ENCODE measurements at places on chromosomes 13 and 19.

DNA sequence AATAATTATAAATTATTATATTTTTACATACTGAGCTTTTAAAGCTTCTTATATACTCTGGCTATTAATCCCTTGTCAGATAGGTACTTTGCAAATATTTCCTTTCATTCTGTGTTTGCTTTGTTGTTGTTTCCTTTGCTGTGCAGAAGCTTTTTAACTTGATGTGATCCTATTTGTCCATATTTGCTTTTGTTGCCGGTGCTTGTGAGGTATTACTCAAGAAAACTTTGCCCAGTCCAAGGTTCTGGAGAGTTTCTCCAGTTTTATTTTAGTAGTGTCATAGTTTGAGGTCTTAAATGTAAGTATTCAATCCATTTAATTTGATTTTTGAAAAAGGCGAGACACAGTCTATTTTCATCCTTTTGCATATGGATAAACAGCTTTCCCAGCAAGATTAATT is 1319.9 kb upstream of the PRR20A start:
- no peak for DNase-seq

DNA sequence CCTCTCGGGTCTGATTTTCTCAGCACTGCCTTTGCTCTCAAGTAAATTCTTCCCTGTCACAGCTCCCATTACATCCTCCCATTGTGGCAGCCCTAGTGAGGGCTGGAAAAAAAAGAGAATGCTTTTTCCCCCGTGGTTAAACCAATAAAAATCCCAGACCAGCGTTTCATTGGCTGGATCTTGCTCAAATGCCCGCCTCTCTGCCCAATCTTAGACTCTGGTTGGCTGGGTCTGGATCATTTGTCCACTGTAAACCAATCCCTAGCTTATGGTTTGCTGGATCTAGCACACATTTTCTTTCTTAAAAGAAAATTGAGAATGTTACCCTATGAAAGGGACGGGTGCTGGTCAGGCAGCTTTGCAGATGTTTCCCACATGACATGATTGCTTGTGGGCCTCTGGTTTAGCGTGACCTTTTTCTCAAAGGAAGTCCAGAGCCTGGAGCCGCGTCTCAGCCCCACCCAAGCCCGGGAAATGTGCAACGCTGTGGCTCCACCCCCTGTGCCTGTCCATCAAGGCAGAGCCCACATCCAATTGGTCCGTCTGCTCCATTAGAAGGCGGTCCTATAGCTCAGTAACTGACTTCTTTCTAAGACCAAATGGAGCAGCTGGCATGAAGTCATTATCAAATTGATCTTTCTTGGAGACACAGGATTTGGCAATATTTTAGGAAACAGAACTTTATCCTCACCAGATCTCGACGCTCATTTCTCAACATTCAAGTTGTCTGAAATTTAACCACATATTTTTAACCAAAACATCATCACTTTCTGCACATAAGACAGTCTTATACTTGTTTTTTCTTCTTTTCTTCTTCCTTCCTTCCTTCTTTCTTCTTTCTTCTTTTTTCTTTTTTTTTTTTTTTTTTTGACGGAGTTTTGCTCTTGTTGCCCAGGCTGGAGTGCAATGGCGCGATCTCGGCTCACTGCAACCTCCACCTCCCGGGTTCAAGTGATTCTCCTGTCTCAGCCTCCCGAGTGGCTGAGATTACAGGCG is 2.6 kb upstream of the MCEMP1 start:
- no peak for DNase-seq

- DNase-seq = no peak
Observed at GRCh38 chr13:51739027-51739764, 64.8 kb downstream of the DHRS12 start.

DNA sequence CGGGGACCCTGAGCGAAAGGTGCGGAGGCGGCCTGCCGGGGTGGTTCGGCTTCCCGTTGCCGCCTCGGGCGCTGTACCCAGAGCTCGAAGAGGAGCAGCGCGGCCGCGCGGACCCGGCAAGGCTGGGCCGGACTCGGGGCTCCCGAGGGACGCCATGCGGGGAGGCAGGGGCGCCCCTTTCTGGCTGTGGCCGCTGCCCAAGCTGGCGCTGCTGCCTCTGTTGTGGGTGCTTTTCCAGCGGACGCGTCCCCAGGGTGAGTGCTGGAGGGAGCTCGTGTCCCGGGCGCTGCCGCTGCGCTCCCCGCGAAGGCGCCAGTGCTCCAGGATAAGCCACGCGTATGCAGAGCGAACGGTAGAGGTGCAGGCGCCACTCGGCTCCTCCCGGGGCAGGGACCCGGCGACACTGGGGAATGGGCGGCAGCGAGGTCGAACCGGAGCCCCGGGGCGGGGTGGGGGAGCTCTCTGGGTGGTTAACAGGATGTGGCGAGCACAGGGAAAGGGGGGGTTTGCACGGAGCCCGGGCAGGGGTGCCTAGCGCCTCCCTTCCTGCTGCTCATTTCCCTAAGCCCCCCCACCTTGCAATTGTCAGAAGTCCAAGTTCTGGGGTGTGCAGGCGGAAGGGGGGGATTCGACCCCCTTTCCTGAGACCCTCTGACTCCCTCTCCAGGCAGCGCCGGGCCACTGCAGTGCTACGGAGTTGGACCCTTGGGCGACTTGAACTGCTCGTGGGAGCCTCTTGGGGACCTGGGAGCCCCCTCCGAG is at the start of gene IL27RA:
Gene IL27RA (plus strand): TSS at position 44 of the 762 bp plus-strand sequence. CDS start 111 bp downstream, at position 155.
- DNase-seq = peak; percentile 42

GRCh38 chr19:32020538-32020937 is 324.9 kb upstream of the ZNF507 start:
- no peak for DNase-seq

- no peak for DNase-seq
Observed at GRCh38 chr13:109568339-109568818, 218.0 kb downstream of the IRS2 start.

GRCh38 chr19:51294211-51294976 is 17.1 kb upstream of the IGLON5 start:
- DNase-seq = no peak

DNA sequence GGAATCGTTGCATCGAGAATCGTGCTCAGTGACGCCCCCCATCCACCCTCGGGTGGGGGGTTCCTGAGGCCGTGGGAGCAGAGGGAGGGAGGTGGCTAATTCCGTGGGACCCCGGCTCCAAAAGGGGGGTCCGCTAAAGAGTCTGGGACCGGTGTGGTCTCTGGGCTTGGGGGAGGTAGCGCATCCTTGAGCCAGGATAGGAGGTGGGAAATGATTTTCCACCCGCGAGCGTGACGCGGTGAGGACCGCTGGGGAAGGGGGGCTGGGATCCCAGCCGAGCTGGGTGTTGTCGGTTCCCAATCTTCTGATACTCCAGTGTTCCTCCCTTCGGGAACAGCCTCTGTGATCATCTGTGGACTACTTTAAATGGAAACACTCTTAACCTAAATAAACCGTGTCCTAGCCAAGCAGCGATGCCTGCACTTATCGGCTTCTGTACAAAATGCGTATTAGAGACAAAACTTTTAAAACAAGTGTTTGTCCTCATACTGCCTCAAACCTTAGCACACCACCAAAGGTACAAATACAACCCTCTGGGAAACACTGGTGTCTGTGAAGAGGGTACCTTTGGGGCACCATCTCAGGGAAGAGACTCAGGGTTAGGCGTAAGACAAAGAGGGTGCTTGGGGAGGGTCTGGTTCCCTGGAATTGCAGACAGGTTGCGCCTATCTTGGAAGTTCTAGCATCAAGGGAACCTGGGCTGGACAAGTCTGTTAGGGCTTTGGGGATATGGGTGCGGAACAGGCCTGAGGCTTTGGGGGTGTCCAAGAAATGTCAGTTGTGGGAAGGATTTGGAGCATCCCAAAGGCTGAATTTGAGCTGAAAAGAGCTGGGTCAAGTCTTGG is 16.0 kb downstream of the KCNC3 start:
- DNase-seq = no peak

DNA sequence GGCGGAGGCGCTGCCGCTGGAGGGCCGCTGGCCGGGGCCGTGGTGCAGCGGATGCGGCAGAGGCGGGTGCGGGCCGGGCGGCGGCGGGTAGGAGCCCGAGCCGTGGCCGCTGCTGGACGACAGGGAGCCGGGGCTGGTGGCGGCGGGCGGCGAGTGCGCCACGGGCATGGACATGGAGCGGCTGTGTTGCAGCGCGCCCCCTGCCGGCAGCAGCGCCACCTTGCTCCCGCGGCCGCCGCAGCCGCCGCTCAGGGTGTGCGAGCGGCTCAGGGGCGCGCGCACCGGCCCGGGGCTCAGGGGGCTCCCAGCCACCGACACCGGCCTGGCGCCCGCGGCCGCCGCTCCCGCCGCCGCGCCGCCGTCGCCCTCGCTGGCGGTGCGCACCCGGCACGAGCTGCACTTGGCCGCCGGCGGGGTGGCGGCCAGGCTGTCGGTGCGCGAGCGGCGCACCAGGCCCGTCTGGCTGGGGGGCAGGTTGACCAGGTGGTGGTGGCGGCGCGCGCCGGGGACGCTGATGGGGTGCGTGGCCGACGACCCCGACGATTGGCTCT is 1.7 kb downstream of the IRS2 start:
- DNase-seq = peak; percentile 59

DNA sequence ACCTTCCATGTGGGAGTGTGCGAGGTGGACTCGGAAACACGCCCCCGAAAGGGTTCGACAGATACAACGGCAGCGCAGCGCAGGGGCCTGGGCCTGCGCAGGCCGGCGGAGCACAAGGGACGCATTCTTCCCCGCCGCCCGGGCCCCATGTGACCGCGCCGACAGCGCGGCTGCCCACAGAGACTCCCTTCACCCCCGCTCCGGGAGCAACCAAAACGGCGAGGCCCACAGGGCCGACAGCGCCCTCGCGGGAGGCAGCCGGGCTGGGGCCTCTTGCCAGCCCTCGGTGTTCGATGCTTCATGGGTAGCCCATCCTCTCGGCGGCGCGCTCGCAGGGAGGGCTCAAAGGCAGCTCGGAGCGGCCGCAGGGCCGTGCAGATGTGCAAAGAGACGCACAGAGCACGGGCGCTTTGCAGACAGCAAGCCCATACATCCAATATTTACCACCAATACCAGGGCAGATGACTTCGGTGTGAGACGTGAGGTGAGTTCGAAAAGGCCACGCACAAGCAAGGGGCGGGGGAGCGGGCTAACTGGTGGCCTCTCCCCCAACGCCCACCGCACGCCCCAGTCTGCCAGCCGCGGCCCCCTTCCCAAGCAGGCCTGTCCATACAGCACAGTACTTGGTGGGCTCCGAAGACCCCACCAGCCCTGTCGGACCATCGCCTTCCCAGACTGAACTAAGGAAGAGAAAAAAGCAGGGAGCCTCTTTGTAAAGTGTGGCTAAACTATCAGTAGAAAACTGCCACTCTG is 89.9 kb downstream of the CRYL1 start:
- DNase-seq = no peak

DNA sequence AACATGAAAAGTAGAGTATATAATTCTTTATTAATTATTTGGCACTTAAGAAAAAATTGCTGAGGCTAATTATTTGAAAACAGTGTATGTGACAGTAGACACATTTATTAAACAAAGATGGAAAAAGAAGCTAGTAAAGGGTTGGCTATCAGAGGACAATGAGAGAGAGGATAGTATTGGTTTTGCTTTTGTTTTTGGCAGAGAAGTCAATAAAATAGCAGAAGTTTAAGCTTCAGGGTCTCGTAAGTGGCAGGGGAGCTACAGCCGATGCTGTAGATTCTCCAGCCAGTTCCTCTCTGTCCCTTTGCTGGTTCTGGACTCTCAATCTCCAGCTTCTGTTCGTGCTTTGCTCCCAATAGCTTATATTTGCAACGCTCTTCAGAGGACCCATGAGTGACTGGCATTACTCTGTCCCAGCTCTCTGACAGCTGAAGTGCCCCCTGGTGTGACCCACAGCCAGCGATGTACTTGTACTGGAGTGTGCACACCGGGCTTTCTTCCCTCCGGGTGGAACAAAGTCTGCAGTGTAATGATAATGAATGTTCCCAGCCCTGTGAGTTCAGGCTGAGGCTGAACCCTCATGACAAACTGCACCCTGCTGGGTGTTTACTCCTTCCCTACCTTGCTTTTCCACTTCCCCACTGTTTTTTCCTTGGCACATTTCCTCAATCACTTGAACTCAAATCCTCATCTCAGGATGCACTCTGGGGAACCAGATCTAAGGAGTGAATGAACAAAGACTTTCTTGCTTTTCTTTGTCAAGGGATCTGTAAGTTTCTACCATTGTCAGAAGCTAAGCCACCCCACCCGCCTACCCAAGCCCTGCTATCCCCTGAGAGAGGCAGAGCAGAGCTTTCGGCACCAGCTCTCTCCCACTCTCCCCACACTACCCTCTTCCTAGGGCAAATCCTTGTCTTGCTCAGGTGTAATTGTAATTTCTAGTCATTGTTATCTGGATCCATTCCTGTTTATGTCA is 254.8 kb downstream of the LHFPL6 start:
- DNase-seq = no peak

- DNase-seq = no peak
Observed at GRCh38 chr13:49454388-49455006, 10.4 kb downstream of the SETDB2 start.

DNA sequence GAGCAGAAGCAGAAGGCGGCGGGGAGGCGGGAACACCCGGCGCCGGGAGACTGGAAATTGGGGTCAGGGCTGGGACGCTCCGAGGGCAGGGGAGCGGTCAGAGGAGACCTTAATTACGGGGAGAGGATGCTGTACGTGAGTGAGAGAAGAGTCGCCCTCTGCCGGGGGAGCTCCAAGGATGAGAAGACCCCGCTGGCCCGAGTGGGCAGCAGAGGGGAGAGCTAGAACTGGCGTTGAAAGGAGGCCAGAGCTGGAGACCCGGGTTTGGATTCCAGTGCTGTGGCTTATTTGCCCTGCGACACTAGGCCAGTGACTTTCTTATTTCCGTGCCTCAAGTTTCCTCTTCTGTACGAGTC is 536 bp downstream of the FAM32A start:
- no peak for DNase-seq

GRCh38 chr19:47056411-47056810 is 8.0 kb upstream of the TMEM160 start:
- DNase-seq = no peak

GRCh38 chr13:83440465-83440864 is 441.8 kb downstream of the SLITRK1 start:
- DNase-seq = no peak

- no peak for DNase-seq
Observed at GRCh38 chr13:111202745-111203144, 87.6 kb downstream of the ARHGEF7 start.

- no peak for DNase-seq
Observed at GRCh38 chr13:20195801-20196200, 3.1 kb upstream of the GJB2 start.

- no peak for DNase-seq
Observed at GRCh38 chr19:28966737-28967399, 246.1 kb downstream of the UQCRFS1 start.

DNA sequence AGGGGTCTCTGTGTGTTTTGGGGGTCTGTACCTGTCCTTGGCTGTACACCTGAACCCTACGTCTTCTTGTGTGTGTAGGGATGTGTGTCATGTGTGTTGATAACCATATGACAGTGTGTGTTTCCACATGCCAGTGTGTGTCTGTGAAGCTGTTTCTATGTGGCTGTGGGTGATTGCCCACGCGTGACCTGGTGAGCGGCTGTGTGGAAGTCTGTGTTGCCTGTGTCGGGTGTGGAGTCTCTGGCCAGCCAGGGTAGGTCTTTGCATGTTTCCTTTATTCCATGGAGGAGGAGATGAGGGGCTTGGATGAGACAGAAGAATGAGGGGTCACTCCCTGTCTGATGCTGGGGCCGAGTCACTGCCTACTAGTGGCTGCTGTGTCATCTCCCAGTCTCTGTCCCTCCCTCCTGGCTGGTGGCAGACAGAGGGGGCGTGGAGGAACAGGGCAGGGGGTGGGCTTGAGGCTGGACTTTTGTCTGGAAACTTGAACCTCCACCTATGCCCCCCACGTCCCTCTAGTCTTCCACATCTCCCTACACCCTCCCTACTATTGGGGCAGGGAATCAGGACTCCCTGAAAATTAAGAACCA is 2.8 kb upstream of the FOSB start:
- no peak for DNase-seq
